C1 segment of cervical spinal cord (tissue), 14 donors: ENCODE measurements at places on chromosomes 3 and 15.

DNA sequence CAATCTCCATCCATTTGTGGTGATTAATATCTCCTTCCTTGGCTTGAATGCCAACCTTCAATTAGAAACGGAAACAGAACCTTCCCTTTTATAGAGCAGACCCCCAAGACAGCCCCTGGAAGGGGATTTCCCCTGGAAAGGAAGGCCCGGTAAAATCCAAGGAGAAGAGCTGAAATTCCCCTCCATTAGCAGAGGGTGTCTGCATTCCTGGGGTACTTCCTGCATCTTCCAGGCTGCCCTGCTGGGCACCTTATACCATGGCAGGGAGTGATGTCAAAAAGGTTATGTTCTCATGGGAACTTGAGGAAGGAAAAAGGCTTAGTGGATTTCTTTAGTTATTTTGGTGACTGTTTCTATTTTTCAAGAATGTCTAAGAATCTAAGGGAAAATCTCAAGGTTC lies 116.7 kb upstream of the NEO1 start:
- DNase-seq = no peak

DNA sequence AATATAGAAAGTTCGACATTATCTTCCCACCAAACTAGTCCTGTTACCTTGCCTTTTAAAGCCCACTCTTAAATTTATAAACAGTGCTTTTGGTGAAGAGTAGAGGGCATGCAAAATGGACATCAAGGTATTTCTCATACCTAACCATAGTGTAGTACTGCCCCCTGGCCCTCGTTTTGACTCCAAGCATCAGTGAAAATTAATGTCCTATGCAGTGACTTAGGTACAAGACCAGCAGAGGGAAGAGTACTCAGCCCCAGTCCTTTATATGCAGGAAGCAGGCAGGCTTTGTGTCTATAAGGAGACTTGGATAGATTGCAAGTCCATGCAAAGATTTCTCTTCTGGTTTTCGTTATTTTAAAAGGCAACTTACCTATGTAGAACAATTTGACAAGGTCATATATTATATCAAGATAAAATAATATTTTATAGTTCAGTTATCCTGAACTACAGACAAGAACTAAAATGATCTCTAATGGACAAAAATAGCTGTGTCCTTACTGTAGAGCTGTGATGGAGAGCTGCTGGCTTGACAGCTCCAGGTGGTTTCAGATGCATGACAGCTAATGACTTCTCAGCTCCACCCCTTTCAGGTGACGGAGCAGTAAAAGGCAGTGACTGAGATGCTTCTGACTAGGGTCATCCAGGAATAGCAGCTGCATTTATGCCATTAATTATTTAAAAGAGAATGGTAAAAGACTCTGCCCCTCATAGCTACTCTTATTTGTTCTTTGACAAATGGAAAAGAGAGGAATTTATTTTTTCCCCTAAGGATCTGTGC lies 646.1 kb downstream of the SQOR start:
- DNase-seq = no peak

GRCh38 chr3:38317192-38317759 lies 29.3 kb upstream of the XYLB start:
- DNase-seq = no peak

- no peak for DNase-seq
Measured at GRCh38 chr3:43723121-43723734, 32.5 kb downstream of the ABHD5 start.

DNA sequence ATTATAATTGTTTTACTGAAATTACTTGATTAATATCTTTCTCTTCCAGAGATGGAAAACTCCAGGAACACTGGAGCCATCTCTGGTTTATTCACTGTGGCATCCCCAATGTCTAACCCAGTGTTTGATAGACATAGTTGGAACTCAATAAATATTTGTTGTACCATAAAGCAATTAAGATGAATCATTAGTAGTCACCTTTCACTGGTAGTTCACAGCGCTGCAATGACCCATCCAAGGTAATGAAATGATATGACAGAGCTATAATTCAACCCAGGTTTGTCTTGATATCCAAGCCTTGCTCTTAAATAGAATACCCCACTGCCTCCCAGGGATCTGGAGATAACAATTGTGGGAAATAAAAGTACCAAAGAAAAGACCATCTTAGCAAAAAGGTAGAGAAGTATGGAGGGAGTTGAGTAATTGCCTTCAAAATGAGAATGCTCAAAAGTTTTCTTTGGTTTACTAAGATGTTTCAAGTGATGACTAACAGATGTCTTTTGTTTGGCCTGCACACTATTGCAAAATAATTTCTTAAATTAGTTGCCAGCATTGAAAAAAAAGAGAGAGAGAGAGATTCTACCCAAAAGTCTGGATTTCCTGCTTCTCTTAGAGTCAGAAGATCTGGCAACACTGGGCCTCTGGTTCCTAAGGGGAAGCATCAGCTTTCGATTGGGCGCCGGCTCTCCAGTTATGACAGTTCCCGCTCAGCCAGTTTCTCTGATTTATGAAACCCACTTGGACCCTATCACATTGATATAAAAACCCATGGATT lies 348.5 kb downstream of the ERC2 start:
- no peak for DNase-seq

GRCh38 chr15:94397337-94397736 lies 166.0 kb downstream of the MCTP2 start:
- no peak for DNase-seq

- no peak for DNase-seq
Measured at GRCh38 chr3:41236228-41236627, 36.9 kb downstream of the CTNNB1 start.

DNA sequence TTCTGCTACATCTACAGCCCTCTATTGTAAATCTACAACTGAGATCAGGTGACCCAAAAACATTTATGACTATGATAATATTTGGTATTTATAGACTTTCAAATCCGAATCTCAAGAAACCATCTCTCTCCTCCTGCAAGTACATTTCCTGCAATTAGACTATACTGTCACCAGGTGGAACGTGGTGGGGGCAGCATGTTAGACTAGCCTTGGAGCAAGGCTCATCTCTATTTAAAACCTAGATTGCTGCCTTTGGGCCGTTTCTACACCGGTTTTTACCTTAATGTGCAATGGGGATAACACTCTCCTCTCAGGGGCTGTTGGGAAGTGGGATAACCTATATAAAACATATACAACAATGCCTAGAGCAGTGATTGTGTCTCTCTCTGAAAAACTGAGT lies 3.8 kb upstream of the KATNBL1 start:
- DNase-seq = no peak

- DNase-seq = no peak
Measured at GRCh38 chr3:81435050-81435449, 326.4 kb downstream of the GBE1 start.

DNA sequence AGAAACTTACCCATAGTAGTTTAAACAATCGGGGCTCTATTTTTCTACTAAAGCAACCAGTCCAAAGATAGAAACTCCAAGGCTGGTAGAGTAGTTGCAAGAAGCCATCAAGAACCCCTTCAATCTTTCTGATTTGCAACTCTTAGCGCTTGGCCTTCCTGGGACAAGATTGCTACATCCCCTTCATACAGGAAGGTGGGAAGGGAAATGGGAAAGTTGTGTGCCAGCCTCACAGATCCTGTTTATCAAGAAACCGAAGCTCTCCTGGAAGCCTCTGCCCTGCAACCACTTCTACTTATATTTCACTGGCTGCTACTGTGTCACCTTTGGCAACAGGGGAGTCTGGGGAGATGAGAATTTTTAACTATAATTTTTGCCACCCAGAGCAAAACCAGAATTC lies 46.2 kb downstream of the OSBPL10 start:
- no peak for DNase-seq

DNA sequence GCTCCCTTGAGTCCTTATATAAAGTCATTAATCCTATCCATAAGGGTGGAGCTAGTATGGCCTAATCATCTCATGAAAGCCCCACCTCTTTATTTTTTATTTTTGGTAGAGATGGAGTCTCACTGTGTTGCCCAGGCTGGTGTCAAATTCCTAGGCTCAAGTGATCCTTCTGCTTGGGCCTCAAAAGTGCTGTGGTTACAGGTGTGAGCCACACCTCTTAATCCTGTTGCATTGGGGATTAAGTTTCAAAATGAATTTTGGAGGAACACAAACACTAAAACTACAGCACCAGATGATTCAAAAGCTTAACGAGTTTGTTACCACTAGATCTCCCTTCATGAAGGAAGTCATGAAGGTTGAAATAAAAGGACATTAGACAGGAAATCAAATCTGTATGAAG lies 27.7 kb downstream of the RAB7A start:
- DNase-seq = no peak

DNA sequence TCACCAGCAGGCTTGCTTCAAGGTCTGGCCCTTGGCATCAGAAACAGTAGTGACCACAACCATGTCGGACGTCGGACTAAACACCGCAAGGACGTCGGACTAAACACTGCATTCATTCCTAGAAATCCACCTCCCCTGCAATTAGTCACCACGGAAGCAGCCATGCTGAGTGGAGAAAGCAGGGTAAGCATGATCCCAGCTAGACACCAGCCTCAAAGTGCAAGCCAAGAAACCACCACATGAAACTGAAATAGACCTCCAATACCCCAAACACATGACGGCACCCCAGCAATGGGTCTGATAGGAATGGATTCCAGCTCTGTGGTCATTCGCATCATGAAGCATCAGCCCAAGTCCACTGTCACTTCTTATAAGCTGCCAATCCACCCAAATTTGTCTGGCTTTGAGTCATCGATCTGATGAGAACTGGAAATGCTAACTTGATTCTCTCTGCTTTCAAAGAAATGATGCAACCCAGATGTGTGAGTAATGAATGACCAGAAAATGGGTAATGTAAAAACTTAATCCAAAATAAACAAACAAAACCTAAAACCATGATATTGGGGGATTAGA lies 348.3 kb upstream of the TMCO5A start:
- DNase-seq = no peak

GRCh38 chr3:114379266-114379665 lies 85.4 kb downstream of the TIGIT start:
- no peak for DNase-seq

GRCh38 chr3:25652921-25653320 lies 11.8 kb downstream of the TOP2B start:
- DNase-seq = no peak

DNA sequence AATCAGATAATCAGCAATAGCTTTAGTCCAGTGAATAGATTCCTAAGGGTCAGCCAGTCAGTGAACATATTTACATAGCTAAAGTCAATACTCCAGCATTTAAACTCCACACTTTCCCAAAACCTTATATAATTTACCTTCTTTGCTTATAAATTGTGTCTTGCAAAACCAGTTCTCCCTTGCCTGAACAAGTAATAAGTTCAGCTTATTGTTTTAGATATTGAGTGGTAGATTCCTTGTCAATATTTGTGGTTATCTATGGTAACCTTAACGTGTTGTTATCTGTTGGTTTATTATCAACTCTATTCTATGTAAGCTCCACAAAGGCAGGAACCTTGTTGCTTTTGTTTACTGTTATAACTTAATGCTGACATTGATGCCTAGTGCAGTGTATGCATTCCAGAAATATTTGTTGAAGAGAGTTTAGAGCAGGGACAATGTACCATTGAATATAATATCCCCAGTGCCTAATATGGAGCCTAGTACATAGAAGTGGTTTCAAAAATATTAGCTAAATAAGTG lies 24.0 kb downstream of the PLSCR5 start:
- DNase-seq = no peak

DNA sequence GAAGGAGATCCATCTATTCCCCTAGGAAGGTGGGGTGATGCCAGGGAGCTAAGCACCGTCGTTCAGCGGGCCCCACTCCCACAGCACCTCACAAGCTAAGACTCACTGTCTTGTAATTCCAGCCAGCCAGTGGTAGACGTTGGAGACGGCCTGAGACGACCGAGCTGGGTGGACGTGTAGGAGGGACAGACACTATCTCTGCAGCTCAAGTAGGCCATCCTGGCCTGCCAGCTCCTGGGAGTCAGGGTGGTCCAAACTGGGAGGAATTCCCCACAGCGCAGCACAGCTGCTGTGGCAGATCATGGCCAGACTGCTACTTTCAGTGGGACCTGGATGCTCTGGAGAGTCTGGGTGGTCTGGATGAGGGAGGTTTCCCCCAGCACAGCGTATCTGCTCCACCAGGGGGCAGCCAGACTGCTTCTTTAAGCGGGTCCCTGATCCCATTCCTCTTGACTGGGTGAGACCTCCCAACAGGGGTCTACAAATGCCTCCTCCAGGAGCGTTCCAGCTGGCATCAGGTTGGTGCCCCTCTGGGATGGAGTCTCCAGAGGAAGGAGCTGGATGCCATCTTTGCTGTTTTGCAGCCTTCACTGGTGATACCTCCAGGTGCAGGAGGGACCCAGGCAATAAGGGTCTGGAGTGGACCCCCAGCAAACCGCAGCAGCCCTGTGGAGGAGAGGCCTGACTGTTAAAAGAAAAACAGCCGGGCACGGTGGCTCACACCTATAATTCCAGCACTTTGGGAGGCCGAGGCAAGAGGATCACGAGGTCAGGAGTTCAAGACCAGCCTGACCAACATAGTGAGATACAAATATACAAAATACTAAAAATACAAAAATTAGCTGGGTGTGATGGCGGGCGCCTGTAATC lies 27.6 kb downstream of the GNB5 start:
- no peak for DNase-seq

GRCh38 chr3:145448436-145448835 lies 712.5 kb downstream of the PLOD2 start:
- no peak for DNase-seq

- DNase-seq = no peak
Measured at GRCh38 chr15:100707229-100707628, 104.8 kb downstream of the ASB7 start.

- no peak for DNase-seq
Measured at GRCh38 chr3:121488628-121489027, 57.2 kb downstream of the POLQ start.

DNA sequence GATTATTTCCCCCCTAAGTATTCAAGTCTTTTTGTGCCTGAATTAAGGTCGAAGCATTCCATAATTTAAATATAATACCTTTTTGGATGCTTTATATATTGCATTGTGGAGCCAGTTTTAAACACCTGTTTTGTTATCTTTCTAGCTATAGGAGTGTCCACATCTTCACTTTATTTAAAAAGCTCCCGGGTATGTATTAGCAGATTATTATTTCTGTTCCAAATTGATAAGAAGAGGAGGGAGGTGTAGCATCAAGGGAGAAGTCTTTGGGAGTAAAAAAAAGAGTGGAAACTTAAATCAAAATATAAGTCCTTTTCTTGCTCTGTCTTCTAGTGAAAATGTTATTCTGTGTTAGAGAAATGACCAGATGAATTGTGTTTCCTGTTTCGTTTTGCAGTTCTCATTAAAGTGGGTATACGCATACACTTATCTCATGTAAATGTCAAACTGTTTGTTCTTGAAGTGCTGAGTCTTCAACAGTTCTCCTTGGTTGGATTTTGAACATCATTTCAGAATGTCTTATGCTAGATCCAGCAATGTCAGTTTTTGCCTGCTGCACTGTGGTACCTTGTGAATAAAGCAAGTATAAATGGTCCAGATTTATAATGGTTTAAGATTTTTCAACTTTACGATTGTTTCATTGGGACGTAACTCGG lies 105.8 kb downstream of the FNDC3B start:
- no peak for DNase-seq

DNA sequence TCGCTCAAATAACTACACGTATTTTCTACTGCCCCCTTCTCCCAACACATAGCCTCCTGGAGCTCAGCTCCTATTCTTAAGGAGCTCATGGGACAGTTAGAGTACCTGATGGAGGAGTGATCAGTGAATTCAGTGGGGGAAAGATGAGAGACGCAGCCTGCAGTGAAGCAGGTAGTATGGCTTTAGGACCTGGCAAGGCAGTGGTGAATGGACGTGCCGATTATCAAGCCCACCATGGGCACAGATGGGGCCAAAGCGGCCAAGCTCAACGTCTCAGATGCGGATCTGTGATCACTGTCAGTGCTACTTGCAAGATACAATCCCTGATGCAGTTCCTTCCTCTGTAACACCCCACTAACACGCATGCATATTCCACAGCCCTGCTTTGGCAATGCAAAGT lies 45.8 kb upstream of the ATP2B2 start:
- no peak for DNase-seq

- DNase-seq = no peak
Measured at GRCh38 chr3:55128225-55128823, 200.5 kb upstream of the LRTM1 start.
